Colonic mucosa (tissue), 4 donors: ENCODE measurements at places on chromosomes 7 and 10.

GRCh38 chr7:55171157-55171556 lies 152.3 kb downstream of the EGFR start:
- H3K4me3 ChIP-seq, result no peak overlapping the region
- H3K36me3 ChIP-seq, result no peaks in the 10 kb centered on the region
- no peak overlapping the region for H3K27ac ChIP-seq
- H3K27me3 ChIP-seq, result no peaks in the 10 kb centered on the region

- no peaks in the 10 kb centered on the region for H3K27me3 ChIP-seq
- no peak overlapping the region for H3K4me3 ChIP-seq
- no peak for DNase-seq
- no peaks in the 10 kb centered on the region for H3K36me3 ChIP-seq
- no peaks in the 10 kb centered on the region for H3K4me1 ChIP-seq
- no peak overlapping the region for H3K27ac ChIP-seq
These were observed 803.1 kb downstream of the PCDH15 start for GRCh38 chr10:53997953-53998352.

GRCh38 chr7:101941481-101942383 lies 124.3 kb downstream of the CUX1 start:
- peak overlapping the region; percentile 79 for H3K27ac ChIP-seq
- H3K36me3 ChIP-seq, result no peaks in the 10 kb centered on the region
- no peaks in the 10 kb centered on the region for H3K27me3 ChIP-seq

DNA sequence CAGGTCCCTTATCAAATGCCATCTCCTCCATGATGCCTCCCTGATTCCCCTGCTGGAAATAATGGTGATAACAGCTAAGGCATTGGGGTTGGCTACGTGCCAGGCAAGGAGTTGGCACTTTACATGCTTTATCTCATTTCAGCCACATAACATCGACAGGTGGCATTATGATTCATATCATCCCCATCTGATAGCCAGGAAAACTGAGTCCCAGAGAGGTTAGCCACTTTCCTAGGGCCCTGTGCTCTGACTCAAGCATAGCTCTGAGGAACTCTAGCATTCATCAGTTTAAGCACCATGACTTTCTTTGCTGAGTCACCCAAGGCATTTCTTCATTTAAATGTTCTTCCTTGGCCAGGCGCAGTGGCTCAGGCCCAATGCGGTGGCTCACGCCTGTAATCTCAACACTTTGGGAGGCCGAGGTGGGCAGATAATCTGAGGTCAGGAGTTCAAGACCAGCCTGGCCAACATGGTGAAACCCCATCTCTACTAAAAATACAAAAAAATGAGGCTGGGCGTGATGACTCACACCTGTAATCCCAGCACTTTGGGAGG lies 6.6 kb downstream of the LEP start:
- no peak overlapping the region for H3K4me3 ChIP-seq
- H3K27ac ChIP-seq, result no peak overlapping the region
- H3K36me3 ChIP-seq, result no peaks in the 10 kb centered on the region
- no peak for DNase-seq
- H3K4me1 ChIP-seq, result no peaks in the 10 kb centered on the region

GRCh38 chr10:93006435-93007039 lies 54.1 kb upstream of the CYP26C1 start:
- H3K4me1 ChIP-seq, result no peaks in the 10 kb centered on the region
- H3K27me3 ChIP-seq, result no peaks in the 10 kb centered on the region
- DNase-seq, result no peak
- H3K27ac ChIP-seq, result no peak overlapping the region
- H3K4me3 ChIP-seq, result no peak overlapping the region
- H3K36me3 ChIP-seq, result no peaks in the 10 kb centered on the region

DNA sequence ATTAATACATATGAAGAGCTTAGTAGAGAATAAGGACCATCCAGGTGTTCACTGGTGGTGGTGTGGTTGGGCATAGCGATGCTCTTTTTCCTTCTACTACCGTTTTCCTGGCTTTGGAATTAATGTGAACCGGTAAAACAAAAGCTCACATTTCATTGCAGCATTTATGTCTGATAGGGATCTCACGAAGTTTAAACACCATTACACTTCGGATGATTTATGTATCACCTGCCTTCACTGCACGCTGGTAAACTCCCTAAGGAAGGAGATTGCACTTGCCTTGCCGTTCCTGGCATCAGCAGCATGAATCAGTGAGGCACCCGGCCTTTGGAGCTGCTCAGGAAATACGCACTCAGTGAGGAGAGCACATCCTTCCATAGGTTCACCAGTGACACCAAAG lies 47.5 kb downstream of the WIPF3 start:
- H3K4me1 ChIP-seq, result no peaks in the 10 kb centered on the region
- no peak for DNase-seq
- no peaks in the 10 kb centered on the region for H3K27me3 ChIP-seq
- no peak overlapping the region for H3K4me3 ChIP-seq
- no peaks in the 10 kb centered on the region for H3K36me3 ChIP-seq

DNA sequence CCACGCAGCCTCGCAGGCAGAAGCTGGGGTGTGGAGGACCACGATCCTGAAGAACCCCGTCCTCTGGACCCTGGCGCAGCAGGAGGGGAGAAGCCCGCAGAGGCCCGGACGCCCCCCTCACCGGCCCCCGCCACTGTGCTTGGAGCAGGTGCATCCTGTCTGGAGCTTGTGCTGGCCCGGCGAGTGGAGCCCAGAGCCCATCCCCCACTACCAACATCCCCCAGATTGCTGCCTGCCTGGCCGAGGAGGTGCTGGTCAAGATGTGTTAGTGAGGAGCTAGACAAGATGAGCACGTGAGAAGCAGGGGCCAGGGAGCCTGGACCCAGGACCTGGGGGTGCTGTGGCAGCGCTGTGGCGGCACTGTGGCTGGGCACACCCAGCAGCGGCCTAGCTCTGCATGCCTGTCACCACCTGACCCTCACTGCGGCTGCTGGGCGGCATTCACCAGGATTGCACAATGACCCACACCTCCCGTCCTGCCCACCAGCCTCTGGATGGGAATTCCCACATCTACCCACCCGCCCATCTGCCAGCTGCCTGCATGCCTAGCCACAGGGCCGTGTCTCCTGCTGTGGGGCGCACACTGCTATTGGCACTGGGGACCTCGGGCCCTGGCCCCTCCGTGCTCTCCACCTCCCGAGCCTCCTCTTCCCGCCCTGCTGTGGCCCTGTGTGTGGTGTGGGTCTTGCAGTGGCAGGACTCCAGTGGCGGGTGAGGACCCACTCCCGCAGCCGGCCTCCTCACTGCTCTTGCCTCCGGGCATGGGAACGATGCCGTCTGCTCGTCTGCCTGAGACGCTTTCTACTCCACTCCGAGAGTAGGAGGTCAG lies 11.8 kb downstream of the GPR146 start:
- no peak for DNase-seq
- H3K27ac ChIP-seq, result no peak overlapping the region
- no peaks in the 10 kb centered on the region for H3K36me3 ChIP-seq
- H3K4me1 ChIP-seq, result peaks cover 4% of the 10 kb centered on the region

DNA sequence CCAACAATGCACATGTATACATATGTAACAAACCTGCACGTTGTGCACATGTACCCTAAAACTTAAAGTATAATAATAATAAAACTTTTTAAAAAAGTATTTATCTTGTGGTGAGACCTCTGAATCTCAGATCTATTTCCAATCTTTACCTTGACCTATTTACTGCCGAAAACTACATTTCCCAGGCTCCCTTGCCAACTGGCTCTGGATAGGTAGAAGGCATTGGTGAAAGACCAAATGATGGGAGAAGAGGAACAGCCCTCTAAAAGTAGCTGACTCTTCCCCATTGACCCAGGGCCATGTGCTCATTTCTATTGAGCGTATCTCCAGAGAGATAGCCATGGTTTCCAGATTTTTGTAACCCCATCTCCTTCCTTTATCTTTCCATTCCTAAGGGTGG lies 247.4 kb downstream of the GPAM start:
- H3K4me3 ChIP-seq, result no peak overlapping the region
- DNase-seq, result no peak
- no peaks in the 10 kb centered on the region for H3K4me1 ChIP-seq
- no peaks in the 10 kb centered on the region for H3K27me3 ChIP-seq
- no peaks in the 10 kb centered on the region for H3K36me3 ChIP-seq

- H3K4me1 ChIP-seq, result no peaks in the 10 kb centered on the region
- H3K4me3 ChIP-seq, result no peak overlapping the region
- no peak for DNase-seq
- no peaks in the 10 kb centered on the region for H3K27me3 ChIP-seq
- no peak overlapping the region for H3K27ac ChIP-seq
These were observed 98.8 kb upstream of the CDK1 start for GRCh38 chr10:60679388-60679990.

- no peaks in the 10 kb centered on the region for H3K36me3 ChIP-seq
- no peaks in the 10 kb centered on the region for H3K4me1 ChIP-seq
- H3K4me3 ChIP-seq, result no peak overlapping the region
- no peak overlapping the region for H3K27ac ChIP-seq
These were observed 10.5 kb downstream of the CPVL start for GRCh38 chr7:29135846-29136245.

- no peak for DNase-seq
- no peak overlapping the region for H3K27ac ChIP-seq
- no peaks in the 10 kb centered on the region for H3K36me3 ChIP-seq
- no peaks in the 10 kb centered on the region for H3K4me1 ChIP-seq
- peaks cover 7% of the 10 kb centered on the region for H3K27me3 ChIP-seq
These were observed 4.4 kb downstream of the SPRN start for GRCh38 chr10:133420028-133420427.

DNA sequence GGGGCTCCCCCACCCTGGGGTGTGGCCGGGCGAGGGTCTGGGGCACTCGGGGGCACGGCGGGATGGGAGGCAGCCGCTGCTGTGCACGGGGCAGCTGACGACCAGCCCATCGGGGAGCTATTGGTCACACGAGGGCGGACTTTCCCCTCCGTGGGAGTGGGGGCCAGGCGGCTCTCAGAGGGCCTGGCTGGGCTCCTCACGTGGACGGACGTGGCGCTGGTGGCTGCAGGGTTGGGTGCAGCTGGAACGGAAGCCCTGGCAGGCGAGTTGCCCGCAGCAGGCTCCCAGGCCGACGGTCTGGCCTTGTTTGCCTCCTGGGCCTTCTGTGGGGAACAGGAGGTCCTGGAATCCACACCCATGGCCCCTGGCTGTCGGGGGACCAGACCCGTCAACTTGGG lies 14.3 kb downstream of the MICALL2 start:
- H3K4me3 ChIP-seq, result no peak overlapping the region
- no peaks in the 10 kb centered on the region for H3K4me1 ChIP-seq
- DNase-seq, result no peak
- H3K27ac ChIP-seq, result no peak overlapping the region
